Erythroblast (primary cell): ENCODE measurements at places on chromosomes 5 and 9.

GRCh38 chr5:1801967-1802295 is 724 bp downstream of the NDUFS6 start:
- peak; percentile 41 for DNase-seq

DNA sequence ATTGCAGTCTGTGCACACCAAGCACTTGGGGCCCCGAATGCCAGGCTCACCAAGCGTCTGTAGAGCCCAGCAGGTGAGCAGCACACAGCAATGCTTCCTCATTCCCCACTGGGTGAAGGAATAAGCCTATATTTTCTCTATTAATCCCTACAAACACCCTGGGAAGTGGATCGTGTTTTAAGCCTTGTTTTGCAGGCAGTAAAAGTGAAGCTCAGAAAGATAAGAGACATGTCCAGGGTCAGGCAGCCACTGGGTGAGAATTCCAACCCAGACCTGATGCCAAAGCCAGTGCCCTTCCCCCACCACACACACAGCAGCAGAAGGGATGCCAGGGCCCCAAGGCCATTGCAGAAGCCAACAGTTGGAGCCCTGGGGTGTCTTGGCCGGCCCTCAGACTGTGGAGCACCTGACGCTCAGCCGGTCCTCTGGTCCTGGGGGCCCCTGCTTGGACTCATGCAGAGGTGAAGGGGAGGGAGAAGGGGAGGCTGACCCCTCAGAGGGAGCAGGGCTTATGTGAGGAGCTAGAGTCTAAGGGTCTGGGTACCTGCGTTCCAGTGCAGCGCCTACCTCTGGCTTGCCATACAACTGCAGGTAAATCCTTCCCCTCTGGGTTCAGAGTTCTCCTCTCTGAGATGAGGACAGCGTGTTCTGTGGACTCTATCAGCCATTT is 26.3 kb upstream of the SYNPO start:
- DNase-seq = no peak

GRCh38 chr9:117656002-117656401 is 48.2 kb upstream of the TLR4 start:
- no peak for DNase-seq

DNA sequence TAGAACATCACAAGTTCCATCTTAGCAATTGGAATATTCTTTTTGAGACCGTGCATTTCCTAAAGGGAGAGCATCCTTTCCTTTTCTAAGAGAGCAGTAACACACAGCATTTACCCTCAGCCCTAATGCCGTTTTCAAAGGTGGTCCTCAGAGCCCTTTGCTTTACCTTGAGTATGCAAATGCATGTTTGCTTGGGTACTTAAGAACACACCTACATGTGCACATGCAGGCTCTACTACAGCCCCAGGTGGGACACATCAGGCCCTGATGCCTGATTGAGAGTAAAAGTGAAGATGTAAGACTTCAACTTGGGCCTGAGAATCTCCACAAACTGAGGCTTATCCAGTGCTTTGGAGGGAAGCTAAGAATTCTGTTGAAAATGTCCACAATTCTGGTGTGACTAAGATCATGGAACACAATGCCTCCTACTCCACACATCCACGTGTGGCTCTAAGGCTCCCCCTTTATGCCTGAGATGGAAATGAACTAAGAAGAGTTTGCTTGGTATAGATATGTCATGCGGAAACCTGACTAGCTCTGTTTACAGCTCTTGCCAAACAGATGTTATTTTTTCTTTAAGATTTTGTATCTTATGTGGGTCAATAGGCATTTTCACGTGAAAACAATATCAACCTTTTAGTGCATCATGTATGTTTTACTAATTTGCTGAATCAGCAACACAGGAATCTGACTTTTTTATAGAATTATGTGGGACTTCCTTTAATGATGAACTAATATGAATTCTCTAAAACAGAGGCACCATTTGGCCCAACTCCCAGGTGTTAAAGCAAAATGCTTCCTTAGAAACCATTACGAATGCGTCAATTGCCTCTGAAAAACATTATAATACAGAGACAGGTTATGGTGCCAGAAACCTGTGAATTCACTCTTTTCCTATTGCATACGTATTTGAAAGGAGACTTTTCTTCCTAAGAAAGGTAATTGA is 48.9 kb upstream of the SLC2A8 start:
- DNase-seq = no peak

- DNase-seq = no peak
These were observed 4.5 kb downstream of the TMEM215 start for GRCh38 chr9:32787816-32788215.

GRCh38 chr5:20604992-20605391 is 617.0 kb upstream of the CDH18 start:
- no peak for DNase-seq

DNA sequence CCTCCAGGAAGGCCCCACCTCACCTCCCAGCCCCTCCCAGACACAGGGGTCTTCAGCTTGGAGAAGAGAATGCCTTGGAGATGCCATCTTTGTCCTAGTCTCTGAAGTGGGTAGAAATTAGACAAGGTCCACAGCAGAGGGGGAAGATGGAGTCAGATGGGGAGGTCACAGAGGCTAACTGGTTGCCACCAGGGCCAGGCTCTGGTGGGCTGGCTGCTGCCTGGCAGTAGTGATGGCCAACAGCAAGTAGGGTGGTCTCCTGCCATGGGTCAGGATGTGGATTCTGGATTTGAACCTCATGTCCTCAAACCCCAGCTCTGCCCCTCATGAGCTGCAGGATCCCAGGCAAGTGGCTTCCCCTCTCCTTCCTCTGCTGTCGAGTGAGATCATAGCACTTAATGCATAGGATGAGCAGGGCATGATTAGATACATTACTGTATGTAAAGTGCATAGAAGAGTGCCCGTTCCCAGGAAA is 38.7 kb upstream of the NEK6 start:
- no peak for DNase-seq

GRCh38 chr9:107485458-107486043 is 4.0 kb downstream of the KLF4 start:
- DNase-seq = no peak

DNA sequence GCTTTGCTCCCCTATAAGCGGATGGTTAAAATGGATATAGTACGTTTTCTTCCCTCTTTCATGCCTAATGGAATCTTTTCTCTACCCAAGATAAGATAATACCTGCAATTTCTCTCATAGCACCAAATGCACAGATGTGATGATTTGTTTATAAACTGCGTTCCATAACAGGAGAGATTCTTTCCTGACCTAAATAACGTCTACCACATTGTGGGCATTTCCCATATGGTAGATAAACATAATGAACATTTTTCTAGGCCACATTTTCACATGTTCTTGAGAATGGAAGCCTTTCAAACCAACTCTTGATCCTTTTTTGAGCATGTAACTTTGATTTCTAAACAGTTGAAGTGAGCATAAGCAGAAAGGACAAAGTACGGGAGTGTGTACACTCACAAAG is 448.5 kb downstream of the CSNK1G3 start:
- DNase-seq = no peak

- no peak for DNase-seq
These were observed 32.2 kb upstream of the BRD3 start for GRCh38 chr9:134100040-134100439.

DNA sequence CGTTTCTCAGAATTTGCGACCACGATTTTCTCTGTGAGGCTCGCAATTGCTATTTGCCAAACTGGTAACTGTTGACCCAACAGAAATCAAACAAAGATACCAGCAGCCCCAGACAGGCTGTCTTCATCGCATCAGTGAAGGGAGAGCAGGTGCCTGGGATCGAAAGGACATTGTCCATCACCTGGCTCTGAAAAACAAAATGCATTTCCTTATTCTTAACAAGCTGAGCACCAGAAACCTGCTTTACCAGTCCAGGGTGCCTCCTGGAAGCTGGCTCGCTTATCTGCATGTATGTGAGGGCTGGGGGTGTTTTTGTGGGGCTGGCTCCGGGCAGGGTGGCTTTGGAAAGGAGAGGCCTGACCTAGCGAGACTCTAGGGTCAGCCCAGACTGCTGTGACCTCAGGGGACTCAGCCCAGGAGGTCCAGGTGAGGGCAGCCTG is 24.7 kb downstream of the WWC1 start:
- DNase-seq = no peak

GRCh38 chr5:53276825-53277224 is 167.3 kb upstream of the MOCS2 start:
- DNase-seq = no peak

DNA sequence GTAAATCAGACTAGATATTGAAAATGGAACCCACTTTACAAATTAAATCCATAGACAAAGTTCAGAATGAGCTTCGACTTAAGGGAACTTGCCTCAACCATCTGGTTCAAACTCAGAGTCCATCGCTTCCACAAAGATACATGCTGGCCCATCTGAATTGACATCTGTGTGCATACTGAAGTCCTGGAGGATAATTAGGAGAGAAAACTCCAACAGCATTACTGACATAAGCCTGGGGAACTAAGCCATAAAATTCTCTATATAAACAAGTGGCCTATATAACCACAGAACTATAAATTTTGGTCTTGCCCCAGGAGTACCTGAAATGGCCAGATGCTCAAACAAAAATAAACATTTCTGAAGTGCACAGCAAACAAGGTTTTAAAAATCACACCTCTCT is 94.4 kb downstream of the IZUMO3 start:
- no peak for DNase-seq

DNA sequence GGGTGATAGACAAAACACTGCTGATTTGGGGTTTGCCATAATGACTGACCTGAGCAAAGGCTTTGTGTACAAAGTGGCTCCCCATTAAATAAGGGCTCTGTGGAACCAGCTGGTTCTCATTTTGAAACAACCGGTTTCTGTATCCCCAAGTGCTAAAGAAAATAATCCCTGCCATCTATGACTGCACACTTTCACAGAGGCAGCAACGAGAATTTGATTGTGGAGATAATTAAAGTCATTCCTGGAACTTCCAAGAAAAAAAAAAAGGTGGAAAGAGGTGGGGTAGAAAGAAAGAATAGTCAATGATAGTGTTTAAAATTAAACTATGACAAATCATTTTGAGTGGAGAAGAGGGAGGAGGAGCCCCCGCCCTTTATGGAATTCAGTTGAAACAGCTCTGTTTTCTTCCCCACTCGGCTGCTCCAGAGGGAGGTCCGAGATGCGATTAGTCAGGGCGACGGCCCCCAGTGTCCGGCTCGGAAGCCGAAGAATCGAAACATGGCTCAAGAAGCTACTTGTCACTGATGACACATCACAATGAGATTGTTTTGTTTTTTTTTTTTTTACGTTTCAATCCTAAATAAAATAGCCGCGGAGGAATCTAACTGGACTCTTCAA is 38.4 kb downstream of the EBF1 start:
- DNase-seq = no peak

- no peak for DNase-seq
These were observed 70.4 kb upstream of the IFNE start for GRCh38 chr9:21552244-21553170.

DNA sequence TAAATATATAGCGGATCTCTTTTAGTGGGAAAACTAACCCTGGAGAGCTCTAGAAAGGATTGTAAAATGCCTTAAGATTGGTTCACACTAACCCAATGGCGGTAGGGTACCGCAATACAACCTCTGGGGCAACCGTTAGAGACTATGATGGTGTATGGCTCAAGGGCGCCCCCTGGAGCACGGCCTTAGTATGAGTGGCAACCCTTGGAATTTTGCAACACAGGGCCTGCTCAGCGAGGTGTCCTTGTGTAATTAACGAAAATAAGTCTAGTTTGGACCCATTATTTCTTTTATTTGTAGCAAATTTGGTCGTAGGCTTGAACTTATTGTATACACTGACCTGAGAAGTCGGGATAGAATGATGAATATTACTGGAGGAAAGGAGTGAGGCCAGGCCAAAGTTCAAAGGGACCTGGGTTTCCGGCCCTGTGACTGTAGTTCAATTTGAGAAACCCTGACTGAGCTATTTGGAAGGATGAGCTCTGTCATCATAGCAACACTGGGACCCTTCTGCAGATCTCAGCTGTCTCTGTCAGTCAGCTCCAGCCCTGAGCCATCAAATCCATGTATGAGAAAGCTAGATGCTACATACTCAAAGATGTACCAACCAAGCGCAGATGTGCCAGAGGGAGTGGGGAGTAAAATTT is 54.8 kb downstream of the CAMK4 start:
- DNase-seq = peak; percentile 60

GRCh38 chr5:18686253-18686652 is 1052.0 kb downstream of the TAF11L14 start:
- DNase-seq = no peak

DNA sequence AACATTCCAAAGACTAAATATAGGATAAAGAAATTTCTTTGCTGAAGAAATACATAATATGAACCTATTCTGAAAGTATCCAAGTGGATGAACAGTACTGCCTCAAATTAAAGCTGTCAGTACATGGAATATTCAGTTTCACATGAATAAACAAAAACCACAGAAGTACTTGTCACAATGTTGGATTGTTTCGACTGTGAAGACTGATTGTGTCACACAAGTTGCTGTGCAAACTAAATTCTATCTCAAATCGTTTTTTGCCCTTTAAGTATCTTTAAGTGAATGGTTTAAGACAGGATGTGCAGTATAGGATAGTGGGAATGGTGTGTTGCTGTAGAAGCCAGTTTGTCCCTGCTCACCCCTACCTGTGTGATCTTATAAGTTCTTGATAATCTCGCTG is 137.4 kb upstream of the OTULINL start:
- DNase-seq = no peak

DNA sequence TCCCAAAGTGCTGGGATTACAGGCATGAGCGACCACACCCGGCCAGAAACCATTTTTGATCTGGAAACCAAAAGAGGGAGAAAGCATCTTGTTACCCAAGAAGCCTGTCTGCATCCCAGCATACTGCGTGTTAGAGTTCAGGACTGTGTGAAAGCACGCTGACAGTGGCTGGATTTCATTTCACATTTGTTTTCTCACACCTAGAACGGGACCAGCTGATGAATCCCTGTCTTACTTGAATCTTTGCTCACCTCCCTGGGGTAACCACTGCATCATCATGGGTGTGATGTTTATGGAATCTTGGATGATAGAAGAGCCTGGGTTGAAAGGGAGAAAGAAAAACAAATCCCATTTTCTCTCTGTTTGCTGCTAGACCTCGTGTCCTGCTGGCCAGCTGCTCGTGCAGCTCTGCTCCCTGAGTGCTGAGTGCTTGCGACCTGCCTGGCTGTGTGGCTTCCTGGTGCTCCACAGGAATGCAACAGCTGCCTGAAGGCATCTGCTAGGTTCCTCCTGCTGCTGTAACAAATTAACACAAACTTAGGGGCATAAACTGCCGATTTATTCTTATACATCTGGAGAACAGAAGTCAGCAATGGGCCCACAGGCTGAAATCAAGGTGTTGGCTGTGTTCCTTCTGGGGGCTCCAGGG is 378.3 kb upstream of the DAP start:
- DNase-seq = no peak

GRCh38 chr9:130444565-130445221 is at the start of gene ASS1:
ASS1 (plus strand) TSS chr9:130444961; CDS start chr9:130452229, 7,268 bp downstream.
- peak; percentile 32 for DNase-seq

- no peak for DNase-seq
These were observed 25.5 kb upstream of the FBXW11 start for GRCh38 chr5:172031894-172032461.
